ENCODE measurements at places on chromosomes 6 and 20.
A peak's percentile ranks its signal among the peaks of the same experiment; 100 is the strongest.

DNA sequence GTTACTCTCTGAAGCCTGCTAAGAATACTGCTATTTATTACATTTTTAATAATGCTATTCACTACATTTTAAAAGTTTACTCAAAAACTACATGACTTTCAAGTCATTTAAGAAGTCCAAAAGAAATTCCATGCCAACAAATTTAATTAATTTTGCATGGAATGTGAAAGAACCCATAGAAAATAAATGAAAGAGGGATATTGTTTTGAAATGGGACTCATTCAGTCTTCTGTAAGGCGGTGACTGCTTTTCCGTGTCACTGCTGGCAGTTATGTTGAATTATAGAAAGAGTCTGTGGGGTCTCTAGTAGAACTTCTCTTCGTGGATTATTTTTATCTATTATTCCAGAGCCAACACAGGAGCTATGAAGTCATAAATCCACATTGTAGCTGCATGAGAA lies 211.2 kb downstream of the LAMA2 start:
- DNase-seq: no peak

- no peak for DNase-seq
These were observed 1.1 kb downstream of the NT5DC1 start for GRCh38 chr6:116101790-116102189.

- no peak for DNase-seq
These were observed 29.9 kb upstream of the ZNF184 start for GRCh38 chr6:27502508-27503435.

DNA sequence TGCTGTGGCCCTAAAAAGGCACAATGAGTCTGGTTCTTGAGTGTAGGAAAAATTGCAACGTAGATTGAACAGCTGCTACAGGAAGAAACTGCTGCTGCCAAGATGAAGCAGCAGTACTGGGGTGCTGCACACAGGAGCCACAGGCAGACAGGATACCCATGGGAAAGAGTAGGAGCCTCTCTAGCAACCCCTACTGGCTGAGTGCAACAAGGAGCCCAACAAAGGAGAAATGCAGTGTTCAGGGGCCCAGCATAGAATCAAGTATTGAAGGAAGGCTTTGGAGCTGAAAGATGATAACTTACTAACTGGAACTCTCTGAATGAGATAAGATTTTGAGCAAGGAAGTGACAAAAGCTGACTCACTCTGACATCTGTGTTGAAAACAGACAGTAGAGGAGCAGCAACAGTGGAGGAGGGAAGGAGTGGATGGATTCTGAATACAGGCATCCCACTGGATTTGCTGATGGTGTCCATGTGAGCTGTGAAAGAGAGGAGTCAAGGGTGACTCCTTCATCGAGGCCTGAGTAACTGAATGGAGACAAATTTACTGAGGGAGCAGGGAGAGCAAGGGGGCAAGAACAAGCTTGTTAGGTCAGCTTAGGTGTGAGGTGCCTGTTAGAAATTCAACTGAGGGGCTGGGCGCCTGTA lies 534.7 kb upstream of the JARID2 start:
- DNase-seq: no peak

DNA sequence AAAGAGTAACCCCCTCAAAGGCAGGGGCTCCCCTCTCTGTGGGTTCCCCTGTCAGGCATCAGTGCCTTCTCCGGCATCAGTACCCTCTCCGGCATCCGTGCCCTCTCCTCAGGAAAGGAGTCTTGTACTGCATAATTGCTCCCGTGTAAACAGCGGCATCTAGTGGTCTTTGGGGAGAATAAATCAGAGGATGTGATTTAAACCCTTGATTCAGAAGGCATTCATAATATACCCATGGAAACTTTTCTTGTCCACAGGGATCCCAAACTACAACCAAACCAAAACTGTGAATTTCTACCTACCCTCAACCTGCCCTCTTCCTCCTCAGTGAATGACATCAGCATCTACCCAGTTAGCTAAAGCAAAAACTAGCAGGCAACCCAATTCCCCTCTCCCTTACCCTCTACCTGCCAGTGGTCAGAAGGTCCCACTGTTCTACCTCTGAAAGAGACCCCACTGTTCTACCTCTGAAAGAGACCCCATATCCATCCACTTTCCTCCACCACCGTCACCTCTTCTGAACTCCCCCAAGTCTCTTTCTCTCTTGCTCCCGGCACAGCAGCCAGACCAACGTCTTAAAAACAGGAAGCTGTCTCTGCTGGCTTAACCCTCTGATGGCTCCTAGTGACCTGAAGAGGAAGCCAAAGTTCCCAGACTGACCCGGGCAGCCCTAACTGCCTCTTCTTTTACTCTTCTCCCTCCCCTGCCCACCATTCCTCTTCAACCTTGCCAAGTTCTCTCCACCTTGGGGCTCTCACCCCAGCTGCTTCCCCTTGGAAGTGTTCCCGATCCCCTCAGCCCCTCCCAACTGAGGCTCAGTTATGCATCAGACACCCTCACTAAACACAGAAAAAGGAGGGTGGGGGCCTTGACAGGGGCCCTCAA lies 27.2 kb downstream of the UBE2V1 start:
- DNase-seq: peak; percentile 37

- DNase-seq: no peak
These were observed 18.0 kb downstream of the TFEB start for GRCh38 chr6:41717392-41717736.

GRCh38 chr20:51156041-51156982 lies 133.4 kb upstream of the KCNG1 start:
- no peak for DNase-seq

GRCh38 chr6:24936641-24937317 lies 1.0 kb upstream of the RIPOR2 start:
- DNase-seq: no peak

All from cerebellar nuclear complex (tissue), 1 donor.